ENCODE measurements at places on chromosomes 3 and 15. TPM values are rescaled to one million over a fixed set of nuclear protein-coding genes. Genes with fewer than 3 reads are reported as not detected.

DNA sequence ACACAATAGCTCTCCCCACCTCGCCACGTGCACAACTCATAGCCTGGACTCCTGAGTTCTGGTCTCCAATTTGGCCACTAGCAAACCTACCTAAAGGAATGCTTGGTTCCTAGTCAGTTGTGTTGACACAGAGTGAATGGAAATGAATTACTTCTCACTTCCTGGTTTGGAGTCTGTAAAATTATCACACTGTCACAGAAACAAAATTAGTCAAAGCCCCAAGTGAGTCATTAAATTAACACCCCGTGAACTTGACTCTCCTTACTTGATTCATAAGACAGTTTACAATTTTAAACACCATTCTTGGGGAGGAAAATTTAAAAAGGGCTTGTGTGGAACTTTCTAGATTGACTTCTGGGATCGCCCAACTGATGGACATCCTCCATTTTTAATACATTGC, 276.2 kb upstream of the CTNNB1 start:
- DNase-seq = no peak

The KNSTRN gene
- 96.4 TPM for total RNA-seq

GRCh38 chr3:65950340-65951326, 88.1 kb downstream of the MAGI1 start:
- no peak for DNase-seq

GRCh38 chr3:122671553-122671952, 9.1 kb upstream of the PARP14 start:
- no peak for DNase-seq

GRCh38 chr3:126851382-126851781, 131.5 kb upstream of the PLXNA1 start:
- no peak for DNase-seq

The GAP43 gene
- not detected for total RNA-seq

The AP3B2 gene
- 0.18 TPM for total RNA-seq

- DNase-seq = no peak
Observed at GRCh38 chr3:13496879-13497278, 16.8 kb downstream of the HDAC11 start.

- DNase-seq = no peak
Observed at GRCh38 chr15:90550919-90551318, 21.2 kb downstream of the CRTC3 start.

The TMEM212 gene
- not detected for total RNA-seq

The ATP13A5 gene
- total RNA-seq = not detected

GRCh38 chr15:77895742-77896141, 181.8 kb downstream of the TBC1D2B start:
- no peak for DNase-seq

GRCh38 chr15:74269362-74270035, 33.4 kb downstream of the CCDC33 start:
- DNase-seq = no peak

The GOLGA8G gene
- total RNA-seq = not detected

- no peak for DNase-seq
Observed at GRCh38 chr3:32217339-32217738, 21.1 kb upstream of the CMTM8 start.

DNA sequence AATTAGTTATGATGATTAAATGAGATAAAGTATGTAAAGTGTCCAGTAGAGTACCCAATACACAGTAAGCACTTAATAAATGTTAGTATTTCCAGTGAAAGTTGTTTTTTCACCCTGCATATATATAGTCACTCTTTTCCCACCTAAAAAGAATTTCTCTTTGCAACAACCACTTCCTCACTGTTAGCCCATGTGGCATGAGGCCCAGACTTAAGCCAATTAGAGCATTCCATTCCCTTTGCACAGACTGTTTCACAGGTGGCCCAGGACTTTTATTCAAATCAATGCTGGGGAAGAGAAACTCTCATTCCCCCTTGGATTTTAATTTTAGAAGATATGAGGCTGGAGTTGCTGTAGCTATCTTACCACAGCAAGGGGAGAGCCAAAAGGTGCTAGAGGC, 3.7 kb downstream of the IFT80 start:
- DNase-seq = no peak

- no peak for DNase-seq
Observed at GRCh38 chr3:178498871-178499270, 37.4 kb upstream of the KCNMB2 start.

DNA sequence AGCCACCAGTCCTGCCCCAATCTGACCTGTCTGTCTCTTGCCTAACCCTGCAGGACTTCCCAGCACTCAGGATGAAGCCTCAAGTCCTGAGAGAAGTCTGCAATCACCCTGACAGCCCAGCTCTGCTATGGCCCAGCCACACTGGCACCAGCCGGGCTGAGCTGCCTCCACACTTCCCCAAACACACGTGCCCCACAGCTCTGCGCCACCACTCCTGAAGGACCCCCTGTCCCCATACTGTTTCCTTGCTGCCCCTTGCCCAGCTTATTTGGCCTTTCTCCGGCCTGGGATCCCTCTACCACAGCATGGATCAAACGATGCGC, 76.6 kb downstream of the TBC1D2B start:
- DNase-seq = no peak

The KBTBD8 gene
- 12.1 TPM for total RNA-seq

Measured in activated naive CD4-positive, alpha-beta T cell treated with anti-CD3 and anti-CD28 coated beads, Interleukin-2, amount 50 U/mL, for 72 hours (primary cell).